ENCODE measurements at places on chromosomes 11 and 22.

GRCh38 chr22:49420651-49421050 is 407.0 kb downstream of the BRD1 start:
- DNase-seq = no peak

DNA sequence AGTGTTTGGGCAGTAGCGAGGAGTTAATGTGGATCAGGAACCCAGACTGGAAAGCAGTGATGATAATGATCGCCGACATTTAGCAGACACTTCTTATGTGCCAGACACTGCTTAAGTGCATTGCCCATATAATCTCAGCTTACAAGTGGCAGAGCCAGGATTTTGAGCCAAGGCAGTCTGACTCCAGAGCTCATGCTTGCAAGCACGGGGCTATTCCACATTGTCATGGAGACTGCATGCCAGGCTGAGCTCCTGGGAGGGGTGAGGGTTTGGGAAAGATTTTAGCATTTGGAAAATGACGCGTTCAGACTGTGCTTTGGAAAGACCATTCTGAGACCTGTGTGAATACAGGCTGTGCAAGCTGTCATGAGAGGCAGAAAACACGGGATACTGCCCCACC is 302.7 kb downstream of the DDX10 start:
- DNase-seq = no peak

GRCh38 chr11:110337570-110338193 is 41.3 kb upstream of the RDX start:
- peak; percentile 79 for DNase-seq

DNA sequence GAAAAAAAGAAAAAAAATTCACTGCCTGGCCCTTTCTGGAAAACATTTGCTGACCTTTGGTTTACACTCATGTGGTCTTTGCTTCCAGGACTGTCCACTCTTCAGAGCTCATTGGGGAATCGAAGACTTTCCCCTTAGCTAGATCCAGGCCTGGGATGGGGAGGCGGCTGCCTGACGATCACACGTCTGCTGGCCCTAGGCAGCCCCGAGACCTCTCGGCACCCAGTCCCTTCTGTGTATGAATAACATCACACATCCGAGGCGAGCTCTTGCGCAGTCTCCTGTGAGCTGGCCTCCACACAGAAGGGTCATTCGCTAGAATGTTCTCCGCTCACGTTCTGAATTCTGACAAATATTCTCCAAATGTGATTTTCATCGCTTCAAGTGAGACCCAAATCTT is 25.7 kb upstream of the GAL start:
- no peak for DNase-seq

DNA sequence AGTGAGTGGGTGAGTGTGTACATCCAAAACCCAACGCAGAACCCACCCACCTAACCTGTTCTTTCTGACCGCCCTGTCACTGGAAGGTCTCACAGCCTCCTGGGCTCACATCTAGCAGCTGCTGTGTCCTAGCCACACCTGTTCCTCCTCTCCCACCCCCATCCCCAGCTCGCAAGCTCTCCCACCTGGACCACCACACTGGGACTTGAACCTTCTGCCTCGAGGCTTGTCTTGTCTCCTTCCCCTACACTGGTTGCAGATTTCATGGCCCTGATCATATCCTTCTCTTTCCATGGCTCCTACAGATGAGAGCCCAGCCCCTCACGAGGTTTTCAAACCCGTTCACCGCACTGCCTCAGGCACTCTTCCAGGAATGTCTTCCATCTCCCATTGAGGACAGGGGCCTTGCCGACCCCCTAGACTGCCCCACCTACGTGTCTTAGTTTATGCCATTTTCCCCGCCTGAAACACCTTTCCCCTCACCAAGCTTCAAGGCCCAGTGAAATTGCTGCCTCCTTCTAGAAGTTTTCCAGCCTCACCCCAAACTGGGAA is 6.7 kb downstream of the IFITM10 start:
- DNase-seq = no peak

DNA sequence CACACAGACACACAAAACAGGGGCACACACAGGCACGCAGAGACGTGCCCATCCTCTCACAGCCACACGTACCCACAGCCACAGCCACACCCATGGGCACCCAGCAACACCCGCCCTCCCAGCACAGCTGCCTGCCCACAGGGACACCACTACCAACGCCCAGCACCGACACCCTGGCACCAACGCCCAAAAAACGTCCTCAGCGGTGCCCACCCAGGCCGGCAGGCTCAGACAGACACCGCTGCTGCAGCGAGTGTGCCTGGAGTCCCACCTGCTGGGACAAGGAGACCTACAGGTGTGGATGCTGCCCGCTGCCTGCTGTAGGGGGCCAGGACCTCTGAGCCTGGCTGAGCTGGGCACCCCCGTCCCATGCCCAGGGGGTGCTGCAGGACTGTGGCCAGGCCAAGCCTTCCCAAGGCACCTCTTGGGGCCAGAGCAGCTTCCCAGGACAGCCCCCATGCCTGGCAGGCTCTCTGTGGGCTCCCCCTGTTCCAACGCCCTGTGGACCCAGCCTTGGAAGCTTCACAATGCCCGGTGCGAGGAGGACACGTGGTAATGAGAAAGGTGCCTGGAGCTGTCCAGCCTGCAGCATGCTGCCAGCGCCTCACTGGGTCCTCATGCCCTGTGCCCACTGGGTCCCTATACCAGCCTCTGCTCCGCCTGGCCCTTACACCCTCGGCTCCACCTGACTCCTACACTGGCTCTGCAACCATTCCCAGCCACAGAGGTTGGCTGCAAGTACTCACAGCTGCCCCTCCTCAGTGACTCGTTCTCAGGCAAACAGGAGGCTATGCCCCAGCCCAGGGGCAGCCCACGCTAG is 45.8 kb upstream of the TH start:
- DNase-seq = no peak

GRCh38 chr22:46758867-46759290 is 3.6 kb upstream of the TBC1D22A start:
- no peak for DNase-seq

DNA sequence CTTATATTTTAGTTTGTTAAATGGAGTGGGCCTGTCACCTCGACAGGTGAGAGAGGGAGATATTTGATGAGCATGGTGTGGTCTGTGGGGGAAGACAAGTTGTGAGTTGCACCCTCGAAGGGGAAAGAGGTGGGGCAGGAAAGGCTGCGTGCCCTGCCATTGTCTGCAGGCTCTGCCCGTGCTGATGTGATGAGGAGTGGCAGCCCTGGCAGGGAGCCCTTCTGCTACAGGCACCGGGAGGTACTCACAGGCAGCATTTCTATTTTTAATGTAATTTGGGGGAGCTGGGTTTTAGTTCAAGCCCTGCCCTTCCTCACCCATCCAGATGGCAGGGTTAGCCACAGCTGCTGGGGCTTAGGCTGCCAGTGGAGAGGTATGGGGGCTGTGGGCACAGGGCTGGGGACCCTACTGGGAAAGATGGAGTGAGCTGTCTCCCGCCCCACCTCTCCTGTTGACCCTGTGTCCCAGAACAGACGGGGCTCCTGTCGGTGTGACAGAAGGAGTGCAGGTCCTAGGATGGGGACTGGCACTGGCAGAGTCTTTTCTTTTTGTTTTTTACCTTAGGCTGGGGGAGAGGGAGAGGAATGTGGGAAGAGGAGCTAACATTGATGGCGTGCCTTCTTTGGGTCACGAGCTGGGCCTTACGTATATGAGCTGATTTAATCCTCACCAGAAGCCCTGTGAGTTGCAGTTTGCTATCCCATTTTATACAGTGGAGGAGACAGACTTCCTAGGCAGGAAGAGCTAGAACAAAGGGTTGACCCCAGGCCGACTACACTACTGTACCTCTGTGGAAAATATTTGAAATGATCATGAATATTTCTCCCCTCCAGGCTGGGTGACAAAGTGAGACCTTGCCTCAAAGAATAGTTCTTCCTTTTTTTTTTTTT is 51.6 kb downstream of the CEP164 start:
- DNase-seq = no peak

- no peak for DNase-seq
Observed at GRCh38 chr11:76510060-76511047, 65.5 kb downstream of the EMSY start.

DNA sequence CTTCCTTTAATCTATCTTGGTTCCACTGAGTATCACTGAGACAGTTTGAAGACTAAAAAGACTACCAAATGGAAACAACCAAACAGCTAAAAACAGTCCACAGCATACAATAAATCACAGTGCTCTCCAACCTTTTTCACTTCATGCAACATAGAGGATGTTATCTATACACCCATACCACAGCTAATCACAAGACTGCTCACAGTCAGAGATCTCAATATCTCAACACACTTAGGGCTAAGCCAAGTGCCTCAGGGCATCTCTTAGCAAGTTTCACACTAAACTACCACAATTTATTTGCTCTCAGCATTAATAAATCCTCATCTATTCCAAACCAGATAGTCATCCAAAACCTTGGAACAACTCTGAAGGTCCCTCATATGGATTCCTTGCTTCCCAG is 129.4 kb downstream of the SBF2 start:
- DNase-seq = no peak

GRCh38 chr11:77416357-77416756 is 57.5 kb downstream of the PAK1 start:
- no peak for DNase-seq

- DNase-seq = no peak
Observed at GRCh38 chr22:49201046-49201970, 626.4 kb downstream of the BRD1 start.

DNA sequence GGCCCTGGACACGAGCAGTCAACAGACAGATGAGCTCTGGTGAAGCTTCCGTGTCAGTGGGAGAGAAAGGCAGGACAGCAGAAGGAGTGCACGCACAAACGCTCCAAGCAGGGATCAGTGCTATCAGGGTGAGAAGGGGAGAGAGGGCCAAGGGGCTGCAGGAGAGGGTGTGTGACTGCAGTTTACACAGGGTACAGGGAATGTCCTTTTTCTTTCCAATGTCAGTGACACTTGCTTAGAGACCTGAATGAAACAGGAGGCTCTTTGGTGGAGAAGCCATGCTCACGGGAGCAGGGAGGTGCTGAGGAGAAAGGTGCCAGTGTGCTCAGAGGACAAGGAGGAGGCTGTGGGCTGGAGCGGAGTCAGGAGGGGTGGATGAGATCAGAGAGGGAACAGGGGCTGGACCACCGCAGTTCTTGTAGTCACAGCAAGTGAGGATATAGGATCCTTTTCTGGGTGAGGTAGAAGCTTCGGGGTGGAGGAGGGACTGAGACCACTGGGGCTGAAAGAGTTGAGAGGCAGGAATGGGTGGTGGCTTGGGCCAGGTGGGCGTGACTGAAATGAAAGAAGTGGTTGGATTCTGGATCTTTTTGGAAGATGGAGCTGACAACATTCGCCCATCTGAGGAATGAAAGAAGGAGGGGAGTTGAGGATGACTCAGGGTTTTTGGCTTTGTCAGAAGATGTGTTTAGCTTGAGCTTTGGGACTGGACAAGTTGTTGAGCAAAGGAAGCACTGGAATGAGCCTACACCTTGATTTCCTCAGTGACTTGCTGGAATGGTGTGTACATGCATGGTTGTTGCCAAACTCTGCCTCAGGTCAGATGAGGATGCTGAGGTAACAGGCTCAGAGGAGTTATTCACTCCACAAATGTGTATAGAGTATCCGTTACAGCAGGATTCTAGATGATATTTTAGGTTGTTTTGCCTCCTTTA is 87.9 kb downstream of the ADAMTS15 start:
- no peak for DNase-seq

DNA sequence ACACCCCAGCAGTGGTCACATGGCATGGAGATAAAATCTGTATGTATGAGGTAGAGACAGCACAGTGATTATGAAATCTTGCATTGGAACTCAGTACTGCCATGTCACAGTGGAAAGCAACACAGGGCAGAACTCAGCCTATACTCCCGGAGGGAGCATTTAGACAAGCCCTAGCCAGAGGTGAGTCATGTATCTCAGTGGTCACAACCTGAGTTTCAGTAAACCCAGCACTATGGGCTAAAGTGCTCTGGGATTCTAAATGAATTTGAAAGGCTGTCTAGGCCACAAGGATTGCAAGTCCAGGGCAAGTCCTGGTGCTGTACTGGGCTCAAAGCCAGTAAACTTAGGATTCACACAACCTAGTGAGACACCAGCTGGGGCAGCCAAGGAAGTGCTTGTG is 1717.1 kb upstream of the RAG2 start:
- no peak for DNase-seq

DNA sequence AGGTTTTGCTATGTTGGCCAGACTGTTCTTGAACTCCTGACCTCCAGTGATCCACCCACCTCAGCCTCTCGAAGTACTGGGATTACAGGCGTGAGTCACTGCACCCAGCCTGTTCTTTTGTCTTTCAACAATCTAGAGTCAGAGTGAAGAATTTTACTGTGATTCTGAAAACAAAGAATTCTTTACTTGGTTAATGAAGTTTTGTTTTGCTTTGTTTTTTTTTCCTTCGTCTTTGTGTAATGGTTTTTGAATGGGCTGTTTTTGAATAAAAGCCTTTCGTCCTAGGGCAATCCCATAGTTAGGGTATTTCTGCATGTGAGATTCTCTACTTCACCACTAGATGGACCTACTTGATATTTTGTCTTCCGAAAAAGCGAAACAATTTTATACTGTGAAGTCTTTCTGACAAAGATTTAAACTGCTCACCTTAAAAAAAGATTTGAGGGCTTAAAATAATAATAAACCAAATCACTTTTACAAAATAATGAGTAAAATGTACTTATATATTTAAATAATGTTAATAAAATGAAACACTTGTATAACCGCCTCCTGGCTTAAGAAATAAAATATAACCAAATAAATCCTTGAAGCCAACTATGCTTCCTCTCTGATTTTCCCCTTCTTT is 43.4 kb upstream of the SC5D start:
- DNase-seq = no peak
